ENCODE measurements at places on chromosomes 16 and 17. TPM values are rescaled to one million over a fixed set of nuclear protein-coding genes. Genes with fewer than 3 reads are reported as not detected.

DNA sequence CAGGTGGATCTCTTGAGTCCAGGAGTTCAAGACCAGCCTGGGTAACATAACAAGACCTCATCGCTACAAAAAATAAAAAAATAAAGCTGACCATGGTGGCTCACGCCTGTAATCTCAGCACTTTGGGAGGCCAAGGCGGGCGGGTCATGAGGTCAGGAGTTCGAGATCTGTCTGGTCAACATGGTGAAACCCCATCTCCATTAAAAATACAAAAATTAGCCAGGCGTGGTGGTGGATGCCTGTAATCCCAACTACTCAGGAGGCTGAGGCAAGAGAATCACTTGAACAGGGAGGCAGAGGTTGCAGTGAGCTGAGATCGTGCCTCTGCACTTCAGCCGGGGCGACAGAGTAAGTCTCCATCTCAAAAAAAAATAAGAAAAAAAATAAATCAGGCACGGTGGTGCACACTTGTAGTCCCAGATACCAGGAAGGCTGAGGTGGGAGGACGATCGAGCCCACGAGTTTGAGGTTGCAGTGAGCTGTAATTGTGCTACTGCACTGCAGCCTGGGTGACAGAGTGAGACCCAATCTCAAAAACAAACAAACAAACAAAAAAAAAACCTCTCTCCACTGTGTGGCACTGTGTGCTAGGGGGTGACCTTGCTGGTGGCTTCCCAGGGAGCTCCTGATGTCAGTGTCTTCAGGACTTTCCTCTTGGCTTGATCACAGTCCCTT is 19.8 kb upstream of the MAPK3 start:
- no peak for DNase-seq

DNA sequence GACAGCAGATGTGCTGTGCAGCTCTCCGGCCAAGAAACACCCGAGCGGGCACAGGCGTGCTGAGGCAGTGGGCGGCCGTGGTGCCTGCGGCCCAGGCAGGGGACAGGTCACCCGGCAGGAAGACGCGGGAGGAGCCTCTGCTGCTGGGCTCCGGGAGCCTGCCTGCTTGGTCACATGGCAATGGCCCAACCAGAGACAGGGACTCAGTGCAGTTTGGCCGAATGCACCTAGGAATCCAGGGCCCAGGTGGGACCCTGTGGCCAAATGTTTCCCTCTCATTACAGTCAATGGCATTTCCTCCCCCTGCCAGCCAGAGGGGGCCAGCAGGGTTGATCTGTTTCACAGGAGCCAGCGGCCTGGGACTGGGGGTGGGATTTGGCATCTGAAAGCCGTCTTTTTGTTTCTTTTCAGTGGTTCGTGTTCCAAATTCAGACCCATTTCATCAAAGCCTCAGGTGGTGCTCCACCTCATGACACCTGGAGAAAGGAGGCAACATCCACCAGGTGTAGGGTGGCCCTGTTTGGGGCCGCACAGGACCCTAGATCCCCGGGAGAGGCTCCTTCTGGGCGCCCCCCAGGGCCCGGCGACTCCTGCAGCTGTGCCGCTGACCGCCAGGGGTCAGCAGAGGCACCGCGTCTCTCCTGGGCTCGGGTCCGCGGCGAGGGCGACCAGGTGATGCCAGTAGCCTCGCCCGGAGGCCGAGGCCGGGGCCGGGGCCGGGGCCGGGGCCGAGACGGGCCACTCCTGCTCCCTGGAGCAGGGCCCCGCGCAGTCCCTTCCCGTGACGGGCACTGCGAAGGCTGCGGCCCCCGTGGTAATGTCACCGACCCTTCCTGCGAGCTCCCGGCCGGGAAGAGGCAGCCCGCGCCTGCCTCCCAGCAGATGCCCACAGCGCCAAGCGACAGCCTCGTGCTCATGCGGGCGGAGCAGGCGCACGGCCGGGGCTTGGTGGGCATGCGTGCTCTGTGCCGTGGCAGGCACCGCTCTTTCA is 118.5 kb downstream of the C16orf78 start:
- DNase-seq, result no peak

GRCh38 chr16:86571530-86571915 is 4.9 kb downstream of the FOXC2 start:
- DNase-seq, result no peak

DNA sequence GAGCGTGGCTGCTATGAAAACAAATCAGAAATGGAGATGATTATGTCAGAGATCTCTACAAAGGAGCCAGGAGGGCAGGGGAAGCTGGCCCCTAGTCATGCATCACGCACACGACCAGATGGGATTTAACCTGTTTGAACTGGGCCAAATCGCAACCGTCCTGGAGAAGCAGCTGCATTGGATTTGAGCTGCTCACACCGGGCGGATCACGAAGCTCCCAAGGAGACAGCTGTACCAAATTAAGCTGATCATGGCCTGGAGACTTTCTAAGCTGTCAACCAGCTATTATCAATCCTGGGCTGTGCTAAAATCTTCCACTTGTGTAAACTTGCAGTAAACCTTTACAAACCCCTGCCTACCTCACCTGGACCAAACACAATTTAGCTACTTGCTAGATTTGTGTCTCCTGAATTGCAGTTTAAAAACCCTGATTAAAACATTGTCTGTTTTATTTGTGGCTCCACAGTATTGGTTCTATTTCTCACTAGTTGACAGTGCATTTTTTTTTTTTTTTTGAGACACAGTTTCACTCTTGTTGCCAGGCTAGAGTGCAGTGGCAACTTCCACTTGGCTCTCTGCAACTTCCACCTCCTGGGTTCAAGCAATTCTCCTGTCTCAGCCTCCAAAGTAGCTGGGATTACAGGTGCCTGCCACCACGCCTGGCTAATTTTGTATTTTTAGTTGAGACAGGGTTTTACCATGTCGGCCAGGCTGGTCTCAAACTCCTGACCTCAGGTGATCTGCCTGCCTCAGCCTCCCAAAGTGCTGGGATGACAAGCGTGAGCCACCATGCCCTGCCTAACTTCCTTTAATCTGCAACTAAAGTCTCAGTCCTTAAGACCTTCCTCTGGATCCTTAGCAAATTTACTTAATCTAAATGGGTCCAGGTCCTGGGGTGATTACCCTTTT is 98.3 kb upstream of the GRIN2A start:
- DNase-seq, result no peak

DNA sequence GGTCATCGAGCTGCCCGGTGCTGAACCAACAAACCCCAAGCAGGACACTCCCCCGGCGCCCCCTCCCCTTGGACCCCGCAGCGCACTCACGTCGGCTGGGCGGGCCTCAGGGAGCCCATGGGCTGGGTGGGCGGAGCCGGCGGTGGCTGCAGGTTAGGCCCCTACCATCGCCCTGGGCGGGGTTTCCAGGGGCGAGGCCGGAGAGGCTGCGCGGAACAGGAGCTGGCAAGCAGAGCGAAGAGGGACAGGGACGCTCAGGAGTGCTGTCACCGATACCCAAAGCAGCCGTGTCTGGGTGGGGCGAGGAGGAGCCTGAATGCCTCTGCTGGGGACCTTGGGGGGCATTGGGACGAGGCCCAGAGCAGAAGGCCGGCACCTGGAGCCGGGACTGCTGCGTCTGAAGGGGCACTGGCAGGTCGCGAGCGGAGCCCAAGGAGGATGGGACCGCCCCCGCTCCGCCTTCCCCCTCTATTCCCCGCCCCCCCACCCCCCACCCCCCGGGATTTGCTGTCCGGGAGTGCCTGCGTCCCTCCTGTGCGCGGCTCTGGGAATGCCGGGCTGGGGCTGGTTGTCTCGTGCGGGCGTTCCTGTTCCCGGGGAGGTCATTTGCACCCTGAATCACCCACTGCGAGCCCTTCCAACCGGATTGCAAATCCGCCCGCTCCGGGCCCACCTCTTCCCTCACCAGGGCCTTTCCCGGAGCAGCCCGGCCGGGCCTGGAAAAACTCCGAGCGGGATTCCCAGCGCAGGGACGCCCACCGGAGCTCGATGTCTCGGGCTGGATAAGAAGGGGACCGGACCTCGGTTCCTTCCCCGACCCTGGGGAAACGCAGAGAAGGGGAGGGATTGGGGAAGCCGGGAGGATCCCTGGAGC is 902 bp downstream of the ARHGAP27 start:
- DNase-seq, result no peak

FLCN gene
- 55.8 TPM for total RNA-seq

AANAT gene
- 0.28 TPM for total RNA-seq

G6PC1 gene
- total RNA-seq, result not detected

TBC1D3I gene
- not detected for total RNA-seq

NOL3 gene
- 17.9 TPM for total RNA-seq

Data from spinal cord (tissue), 10 donors.